ENCODE measurements at places on chromosomes 7 and 10.

DNA sequence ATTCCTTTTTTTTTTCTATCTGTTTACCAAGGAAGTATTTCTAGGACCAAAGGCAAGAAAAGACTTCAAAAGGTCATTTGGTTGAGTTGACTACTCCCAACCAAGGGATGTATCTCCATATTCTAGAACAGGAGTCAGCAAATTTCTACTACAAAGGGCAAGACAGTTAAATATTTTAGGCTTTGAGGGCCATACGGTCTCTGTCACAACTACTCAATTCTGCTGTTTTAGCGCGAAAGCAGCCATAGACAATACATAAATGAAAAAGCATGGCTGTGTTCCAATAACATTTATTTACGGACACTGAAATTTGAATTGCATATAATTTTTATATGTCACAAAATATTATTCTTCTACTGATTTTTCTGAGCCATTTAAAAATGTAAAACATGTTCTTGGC, 8.5 kb upstream of the ARID5B start:
- no peak for DNase-seq

DNA sequence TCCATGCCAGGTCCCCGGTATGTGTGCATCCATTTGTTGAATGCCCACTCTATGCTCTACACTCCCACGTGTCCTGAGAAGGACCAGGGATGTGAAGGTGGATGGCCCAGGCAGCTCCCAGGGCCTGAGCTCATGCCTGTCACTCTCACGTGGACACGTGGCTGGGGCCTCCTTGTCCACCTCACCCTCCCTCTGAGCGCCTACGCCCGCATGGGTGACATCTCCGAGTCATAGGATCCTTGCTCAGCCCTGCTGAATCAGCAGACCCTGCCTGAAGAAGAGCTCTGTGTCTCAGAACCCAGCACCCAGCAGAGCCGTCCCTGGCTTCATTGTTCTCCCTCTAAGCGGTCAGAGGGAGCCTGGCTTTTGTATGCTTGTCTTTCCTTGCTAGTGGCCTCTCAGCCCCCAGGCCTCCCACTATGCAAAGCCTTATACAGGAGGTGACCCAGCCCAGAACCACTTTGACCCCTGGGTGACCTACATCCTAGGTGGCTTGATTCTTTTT, 107.9 kb upstream of the PPIF start:
- peak; percentile 13 for DNase-seq

DNA sequence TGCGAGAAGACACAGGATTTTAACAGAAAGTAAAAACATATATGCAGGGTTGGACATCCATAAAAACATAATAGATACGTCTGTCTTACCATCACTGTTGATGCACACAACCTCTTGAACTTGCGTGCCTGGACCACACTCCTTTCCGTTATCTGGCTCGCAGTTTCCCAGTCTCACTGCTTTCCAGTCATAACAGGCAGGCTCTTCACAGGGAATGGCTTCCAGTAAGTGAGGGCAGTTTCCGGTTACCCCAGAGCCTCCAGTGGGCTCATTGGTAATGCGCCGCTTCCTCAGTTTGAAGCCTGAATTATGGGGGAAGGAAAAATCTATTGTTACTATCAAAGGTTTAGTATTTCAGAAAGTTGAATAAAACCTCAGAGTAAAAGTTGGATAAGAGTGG, 290.7 kb downstream of the THSD7A start:
- DNase-seq, result no peak

GRCh38 chr10:59687657-59688056, 22.0 kb downstream of the SLC16A9 start:
- no peak for DNase-seq

DNA sequence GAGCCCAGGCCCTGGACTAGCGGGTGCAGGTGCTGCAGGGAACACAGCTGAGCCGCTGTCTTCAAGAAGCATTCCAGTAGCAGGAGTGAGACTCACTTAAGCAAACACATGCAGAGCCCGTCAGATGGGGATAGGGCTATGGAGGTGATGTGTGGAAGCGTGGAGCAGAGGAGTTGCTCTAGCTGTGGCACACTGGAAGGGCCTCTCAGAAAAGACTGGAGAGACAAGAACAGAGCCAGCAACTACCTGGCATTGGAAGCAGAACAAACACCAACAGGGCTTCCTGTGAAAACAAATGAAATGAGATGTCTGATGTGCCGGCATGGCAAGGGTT, 37.8 kb upstream of the GALNTL5 start:
- no peak for DNase-seq

DNA sequence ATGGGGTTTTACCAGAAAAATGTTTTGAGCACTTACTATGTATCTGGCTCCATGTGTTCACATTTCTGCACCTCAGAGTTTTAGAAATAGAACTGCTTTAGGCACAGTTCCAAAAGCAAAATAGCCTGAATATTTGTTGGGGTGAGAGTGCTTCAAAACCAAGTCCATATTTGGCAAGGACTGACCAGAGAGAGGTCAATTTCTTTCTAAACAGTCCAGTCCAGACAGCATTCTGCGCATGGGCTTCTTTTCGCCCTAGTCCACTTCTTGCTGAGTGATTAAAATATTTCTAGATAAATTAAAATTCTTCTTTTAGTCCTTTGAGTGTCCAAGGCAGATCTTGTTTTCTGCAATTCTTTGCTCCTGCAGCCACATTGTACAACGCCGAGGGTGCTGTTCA, 427.0 kb downstream of the PHTF2 start:
- DNase-seq, result no peak

DNA sequence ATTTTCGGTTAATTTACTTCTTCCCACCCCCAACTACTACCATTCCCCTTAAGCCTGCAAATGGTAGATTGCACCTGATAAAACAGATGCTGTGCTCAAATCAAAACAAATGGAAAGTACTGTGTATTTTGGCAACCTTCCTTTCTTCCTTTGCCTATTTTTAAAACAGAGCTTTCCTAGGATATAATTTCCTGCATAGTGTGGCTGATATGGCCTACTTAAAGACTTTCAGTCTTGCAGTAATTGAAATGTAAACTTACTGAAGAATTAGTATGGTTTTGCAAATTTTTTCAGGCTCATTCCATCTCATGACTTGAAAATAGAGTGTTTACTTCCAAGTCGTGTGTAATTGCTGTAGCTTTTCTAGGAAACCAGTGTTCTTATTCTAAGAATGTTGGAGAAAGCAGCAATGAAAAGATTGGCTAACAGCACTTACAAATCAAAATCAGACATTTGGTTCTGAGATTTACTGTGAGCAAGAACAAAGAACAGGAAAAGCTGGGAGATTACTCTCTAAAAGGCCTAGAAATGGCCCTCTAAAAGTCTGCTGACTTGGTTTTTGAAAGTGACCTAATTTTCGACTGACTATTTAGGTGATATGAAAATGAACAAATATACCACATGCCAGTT, 52.0 kb downstream of the REEP3 start:
- DNase-seq, result no peak
